ENCODE measurements at places on chromosomes 5 and 9.

DNA sequence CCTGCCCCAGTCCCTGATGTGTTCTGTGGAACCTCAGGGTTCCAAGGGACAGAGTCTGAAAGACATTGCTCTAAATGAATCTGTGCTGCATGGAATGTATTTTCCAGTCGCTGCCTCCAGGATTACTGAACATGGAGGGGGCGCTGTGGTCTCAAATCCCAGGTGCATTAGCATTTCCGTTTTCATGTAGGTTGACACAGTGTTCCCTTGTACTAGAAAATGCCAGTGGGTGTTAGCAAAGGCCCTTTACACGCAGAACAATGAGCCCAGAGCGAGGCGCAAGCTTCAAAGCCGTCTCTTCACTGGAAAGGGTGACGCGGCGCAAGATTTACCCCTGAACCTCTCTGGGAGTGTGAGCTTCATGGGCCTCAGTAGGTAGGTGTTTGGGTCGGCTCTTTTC lies 308.3 kb downstream of the SLIT3 start:
- no peak for DNase-seq

GRCh38 chr5:60177596-60177995 lies 284.1 kb upstream of the PDE4D start:
- DNase-seq: no peak

GRCh38 chr5:83470526-83471404 lies 779 bp upstream of the VCAN start:
- no peak for DNase-seq

GRCh38 chr9:13109781-13110180 lies 169.7 kb downstream of the MPDZ start:
- DNase-seq: no peak

DNA sequence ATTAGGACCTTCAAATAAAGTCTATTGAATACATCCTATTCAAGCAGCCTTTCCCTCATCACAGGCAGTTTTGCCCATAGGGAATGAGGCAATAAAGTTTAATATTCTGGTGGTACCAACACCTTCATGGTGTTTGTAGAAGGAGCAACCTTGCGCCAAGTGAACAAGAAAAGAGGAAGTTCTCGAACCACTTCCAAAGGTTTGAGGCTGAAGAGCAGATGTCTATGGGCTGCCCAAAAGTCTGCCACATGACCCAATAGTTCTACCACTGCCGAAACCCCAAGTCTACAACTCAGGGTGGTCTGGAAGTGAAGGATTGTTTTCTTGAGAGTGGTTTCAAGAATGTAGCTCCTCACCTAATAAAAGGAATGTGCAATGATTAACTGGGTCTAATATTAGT lies 123.1 kb downstream of the NPR3 start:
- no peak for DNase-seq

- DNase-seq: no peak
Measured at GRCh38 chr9:16572005-16572734, 298.3 kb downstream of the BNC2 start.

- no peak for DNase-seq
Measured at GRCh38 chr9:114769624-114770023, 36.2 kb downstream of the TNFSF15 start.

GRCh38 chr9:80842389-80842788 lies 847.0 kb downstream of the TLE1 start:
- DNase-seq: no peak

- DNase-seq: no peak
Measured at GRCh38 chr5:61286446-61287132, 45.5 kb upstream of the ZSWIM6 start.

- DNase-seq: no peak
Measured at GRCh38 chr9:89225991-89226471, 47.4 kb upstream of the SHC3 start.
